ENCODE measurements at places on chromosomes 5 and 9.
A peak's percentile ranks its signal among the peaks of the same experiment; 100 is the strongest.

- DNase-seq, result no peak
Measured at GRCh38 chr9:70065572-70065971, 21.9 kb downstream of the MAMDC2 start.

DNA sequence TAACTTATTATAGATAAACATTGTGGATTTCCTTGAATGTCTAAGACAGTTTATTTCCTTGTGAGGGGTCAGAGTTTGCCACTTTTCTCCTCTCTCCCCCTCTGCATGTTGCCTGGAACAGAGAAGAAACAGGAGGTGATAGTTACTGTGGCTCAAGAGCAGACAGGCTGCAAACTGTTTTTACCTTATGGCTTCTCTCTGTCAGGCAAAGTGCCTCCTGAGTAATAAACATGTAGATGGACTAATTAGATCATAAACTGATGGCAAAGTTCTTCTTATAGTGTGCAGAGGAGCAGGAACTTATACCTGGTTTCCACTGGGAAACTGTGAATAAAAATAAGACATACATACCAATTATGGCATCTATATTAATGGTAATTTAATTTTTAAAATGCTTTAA is 133.1 kb upstream of the CDH12 start:
- no peak for DNase-seq

DNA sequence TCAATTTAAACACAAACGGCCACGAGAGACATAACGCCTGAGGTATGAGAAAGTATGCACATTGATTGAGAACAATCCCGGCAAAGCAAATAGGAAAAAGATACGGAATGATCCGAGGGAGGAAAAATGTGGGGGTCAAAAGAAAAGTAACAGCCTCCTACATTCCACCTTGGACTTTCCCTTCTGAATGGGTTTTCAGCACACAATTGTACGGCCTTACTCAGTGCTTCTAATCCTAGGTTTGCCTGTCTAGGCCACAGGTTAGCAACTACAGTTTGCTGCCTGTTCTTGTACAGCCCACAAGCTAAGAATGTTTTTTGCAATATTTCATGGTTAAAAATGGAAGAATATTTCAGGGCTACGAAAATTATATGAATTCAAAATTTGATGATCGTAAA is 46.2 kb upstream of the RNF20 start:
- DNase-seq, result no peak

- DNase-seq, result peak; percentile 73
Measured at GRCh38 chr9:106893088-106893487, 30.1 kb downstream of the ZNF462 start.

DNA sequence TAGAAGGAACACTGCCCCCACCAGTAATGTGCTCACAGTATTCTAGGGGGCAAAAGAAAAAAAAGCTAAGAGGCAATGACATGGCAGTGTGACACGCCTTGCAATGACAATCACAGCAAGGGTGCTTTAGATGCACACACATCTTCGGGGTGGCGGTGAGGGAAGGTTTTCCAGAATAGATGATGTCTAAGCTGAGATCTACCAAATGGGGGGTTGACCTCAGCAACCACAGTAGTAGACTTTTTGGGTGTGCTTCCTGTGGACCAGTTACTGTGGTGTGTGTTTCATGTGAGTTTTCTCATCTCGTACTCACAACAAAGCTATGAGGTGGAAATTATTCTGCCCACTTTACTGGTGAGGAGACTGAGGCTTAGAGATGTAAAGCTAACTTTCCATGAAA is 10.2 kb upstream of the IL12B start:
- DNase-seq, result no peak

GRCh38 chr9:105146677-105147076 is 97.8 kb upstream of the SLC44A1 start:
- DNase-seq, result no peak

DNA sequence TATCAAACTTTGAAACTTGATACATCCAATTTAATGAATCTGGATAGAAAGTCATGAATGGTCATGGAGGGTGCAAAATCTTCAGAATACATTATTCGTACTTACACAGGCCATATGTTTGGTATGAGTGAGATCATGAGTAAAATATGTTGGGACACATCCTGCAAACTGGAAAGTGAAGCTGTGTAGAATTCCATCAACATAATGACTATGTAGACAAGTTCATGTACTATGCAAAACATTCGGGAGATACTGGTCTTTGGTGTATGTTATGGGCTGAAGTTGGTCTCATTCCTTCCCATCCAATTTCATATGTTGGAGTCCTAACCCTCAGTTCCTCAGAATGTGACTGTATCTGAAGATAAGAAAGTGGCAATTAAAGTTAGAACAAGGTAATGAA is 18.1 kb upstream of the CTNND2 start:
- no peak for DNase-seq

- peak; percentile 65 for DNase-seq
Measured at GRCh38 chr9:120532475-120532874, 47.5 kb downstream of the CDK5RAP2 start.

DNA sequence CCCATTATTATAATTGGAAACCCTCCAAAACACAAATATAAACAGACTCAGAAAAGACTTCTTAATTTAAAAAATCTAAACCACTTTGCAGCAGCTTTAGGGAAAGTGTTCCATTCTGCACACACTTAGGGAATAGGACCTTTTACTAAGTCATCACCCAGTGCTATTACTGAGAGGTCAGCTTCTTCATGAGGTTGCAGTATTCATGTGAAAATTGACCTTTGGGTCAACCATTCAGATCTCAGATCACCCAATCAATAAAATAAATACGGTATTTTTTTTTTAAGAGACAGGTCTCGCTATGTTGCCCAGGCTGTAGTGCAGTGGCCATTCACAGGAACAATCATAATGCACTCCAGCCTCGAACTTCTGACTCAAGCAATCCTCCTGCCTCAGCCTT is 21.8 kb downstream of the NR6A1 start:
- no peak for DNase-seq

GRCh38 chr5:66498791-66499207 is 97.4 kb upstream of the MAST4 start:
- no peak for DNase-seq

- peak; percentile 55 for DNase-seq
Measured at GRCh38 chr5:68304421-68305052, 89.0 kb downstream of the PIK3R1 start.

DNA sequence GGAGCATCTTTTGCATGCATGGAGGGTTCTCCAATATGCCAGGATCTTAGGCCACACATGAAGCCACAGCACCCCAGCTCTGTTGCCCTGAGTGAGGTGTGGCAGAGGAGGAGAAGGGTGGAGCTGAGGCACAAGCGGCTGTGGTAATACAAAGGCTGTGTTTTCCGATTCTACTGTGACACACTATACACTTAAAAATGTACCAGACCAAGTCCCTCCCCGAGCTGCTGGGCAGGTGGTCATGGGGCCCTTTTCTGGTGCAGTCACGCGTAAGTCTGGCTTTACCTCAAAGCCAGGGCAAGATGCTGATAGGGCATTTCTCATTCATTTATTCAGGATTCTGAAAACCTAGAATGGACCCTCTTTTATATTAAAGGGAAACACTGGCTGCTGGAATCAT is 3.7 kb downstream of the ADGRV1 start:
- DNase-seq, result no peak

- DNase-seq, result no peak
Measured at GRCh38 chr5:149969181-149969930, 8.8 kb downstream of the SLC26A2 start.

DNA sequence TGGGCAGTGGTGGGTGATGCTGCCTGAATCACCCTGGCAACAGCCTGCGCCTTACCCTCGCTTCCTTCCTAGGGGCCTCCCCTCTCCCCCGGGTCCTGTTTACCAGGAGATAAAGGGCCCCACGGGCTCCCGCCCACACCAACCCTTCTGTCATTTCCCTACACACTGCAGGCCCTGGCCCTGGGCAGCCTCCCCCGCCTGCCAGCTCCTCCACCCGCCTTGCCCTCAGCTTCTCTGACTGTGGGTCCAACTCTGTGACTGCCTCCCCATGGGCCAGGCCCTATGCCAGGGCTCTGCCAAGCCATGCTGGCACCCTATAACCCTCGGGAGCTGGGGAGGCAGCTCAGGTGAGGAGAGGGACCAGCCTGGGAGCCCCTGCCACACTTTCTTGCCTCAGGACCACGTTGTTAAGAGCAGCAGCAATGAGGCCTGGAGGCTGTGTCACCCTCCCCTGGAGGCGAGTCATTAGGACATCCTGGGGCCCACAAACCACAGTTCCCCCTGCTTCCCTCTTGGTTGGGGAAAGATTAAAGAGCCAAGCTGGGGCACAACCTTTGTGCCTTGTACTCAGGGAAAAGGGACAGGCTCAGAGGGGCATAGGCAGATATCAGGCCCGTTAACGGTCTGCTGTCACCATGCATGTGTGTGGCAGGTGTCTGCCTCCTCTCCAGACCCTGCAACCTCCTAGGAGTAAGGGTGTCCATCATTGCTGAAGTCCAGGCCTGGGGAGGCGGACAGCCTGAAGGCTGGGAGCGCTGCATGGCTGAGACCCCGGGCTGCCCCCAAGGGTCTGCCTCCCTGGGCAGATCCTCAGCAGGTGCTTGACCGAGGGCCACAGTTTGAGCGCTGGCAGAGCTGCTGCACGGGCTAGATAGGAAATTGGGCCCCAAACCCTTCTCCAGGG is 2.8 kb downstream of the MGAT4B start:
- DNase-seq, result peak; percentile 48

- DNase-seq, result peak; percentile 21
Measured at GRCh38 chr5:54524082-54524481, 6.5 kb downstream of the SNX18 start.

- DNase-seq, result no peak
Measured at GRCh38 chr9:21902136-21902535, 92.1 kb downstream of the CDKN2A start.

DNA sequence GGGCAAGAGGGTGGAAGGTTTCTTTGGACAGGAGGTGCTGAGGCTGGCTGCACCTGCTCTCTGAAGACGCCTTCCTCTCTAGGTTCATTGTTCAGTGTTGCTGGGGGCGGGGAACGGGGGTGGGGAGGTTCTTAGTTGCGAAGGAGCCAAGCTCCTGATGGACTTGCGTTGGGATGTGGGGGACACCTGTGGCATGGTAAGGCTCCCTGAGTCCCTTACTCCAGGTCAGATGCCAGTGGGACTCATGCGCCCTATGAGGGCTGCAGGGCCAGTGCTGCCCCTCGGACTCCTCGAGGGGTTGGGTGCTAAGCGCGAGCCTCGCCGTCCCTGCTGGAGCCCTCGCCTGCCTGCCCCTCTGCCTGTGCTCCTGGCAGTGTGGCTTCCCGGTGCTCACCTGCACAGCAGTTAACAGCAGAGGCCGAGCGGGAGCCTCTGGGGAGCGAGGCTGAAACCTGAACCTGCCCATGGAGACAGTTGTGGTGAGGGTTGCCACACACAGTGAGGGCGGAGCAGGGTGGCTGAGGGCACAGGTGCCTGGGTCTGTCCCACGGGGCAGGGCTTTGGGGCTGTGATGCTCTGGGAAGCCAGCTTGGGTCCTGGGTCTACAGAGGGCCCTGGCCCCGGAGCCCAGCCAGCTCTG is 5.5 kb downstream of the RNU6ATAC start:
- no peak for DNase-seq

- DNase-seq, result no peak
Measured at GRCh38 chr9:77614645-77615044, 33.5 kb downstream of the GNA14 start.

Data from foreskin fibroblast (primary cell).